ENCODE measurements at places on chromosomes 2 and 18.

- no peak for DNase-seq
Measured at GRCh38 chr2:95314964-95315611, 17.9 kb downstream of the KCNIP3 start.

DNA sequence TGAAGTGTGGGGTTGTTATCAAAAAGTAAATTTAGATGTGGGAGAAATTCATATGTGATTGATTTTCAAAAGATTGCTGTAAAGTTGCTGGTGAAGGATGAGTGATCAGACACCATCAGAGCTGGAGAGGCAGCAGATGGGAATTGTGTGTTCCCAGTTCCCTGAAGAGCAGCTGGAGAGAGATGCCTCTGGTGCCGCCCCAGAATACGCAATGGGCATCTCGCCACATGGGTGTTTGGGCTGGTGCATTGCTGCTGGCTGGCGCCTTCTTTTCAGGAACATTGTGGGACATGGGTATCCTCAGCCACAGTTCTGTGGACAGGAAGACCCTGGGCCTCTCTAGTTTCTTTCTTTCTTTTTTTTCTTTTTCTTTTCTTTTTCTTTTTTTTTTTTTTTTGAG is 11.9 kb downstream of the ATG4B start:
- no peak for DNase-seq

GRCh38 chr18:23572570-23572969 is 13.7 kb downstream of the NPC1 start:
- DNase-seq, result no peak

- DNase-seq, result no peak
Measured at GRCh38 chr18:44835703-44836102, 155.0 kb downstream of the SETBP1 start.

- DNase-seq, result no peak
Measured at GRCh38 chr2:220980966-220981675, 591.0 kb downstream of the EPHA4 start.

GRCh38 chr2:137437386-137437785 is 526.9 kb upstream of the HNMT start:
- DNase-seq, result no peak

DNA sequence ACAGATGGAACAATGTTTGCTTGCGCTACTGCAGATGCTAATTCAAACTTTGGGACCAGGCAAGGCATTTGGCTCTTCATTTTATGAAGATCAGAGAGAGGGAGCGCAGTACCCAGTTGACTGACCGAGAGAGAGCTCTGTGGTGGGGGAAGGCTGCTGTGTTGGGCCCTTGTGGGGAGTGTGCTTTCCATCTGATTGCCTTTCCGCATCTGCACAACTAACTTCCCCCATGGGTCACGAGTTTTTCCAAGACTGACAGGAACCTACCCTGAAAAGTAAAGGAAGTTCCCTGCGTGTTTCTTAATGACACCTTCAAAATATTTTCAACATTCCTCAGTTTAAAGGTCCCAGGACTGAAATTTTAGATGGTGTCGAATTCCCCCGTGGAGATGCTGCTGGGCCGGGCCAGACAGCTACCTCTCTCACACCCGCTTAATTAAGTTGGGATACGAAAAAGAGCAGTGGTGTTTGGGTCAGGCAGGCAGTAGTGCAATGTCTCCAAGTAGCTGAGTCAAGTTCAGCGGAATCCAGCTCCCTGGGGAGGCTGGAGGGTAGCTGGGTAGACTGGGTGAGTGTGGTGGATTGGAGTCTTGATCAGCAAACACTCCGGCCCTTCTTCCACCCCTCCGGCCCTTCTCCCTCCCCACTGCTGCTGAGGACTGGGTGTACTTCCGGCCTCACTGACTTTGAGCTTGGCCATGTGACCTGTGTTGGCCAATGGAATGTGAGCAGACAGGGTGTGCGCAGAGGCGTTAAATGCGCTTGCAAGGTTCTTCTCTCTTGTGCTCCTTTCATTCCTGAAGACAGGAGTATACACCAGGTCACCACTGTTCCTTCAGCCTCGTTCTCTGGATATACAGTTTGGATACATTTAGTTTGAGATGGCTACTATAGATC is 2.3 kb upstream of the ARHGAP25 start:
- DNase-seq, result no peak

DNA sequence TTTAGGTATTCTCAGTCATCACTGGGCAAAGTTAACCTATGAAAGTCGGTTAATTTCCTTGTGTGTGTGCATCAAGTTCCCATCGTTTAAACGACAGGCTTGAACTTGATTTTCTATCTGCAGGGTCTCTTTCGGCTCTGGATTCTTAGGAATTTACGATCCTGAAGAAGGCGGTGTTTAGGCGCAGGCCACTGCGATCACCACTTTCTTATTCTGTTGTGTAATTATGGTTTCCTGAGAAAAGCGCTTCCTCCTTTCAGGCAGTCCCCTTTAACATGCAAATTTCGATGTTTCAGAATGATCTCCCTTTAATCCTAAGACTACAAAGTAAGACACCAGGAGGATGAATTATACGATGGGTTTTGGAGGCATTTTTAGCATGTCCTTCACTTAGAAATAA is 27.9 kb upstream of the MBP start:
- DNase-seq, result no peak

GRCh38 chr2:27566628-27567027 is 16.2 kb upstream of the ZNF512 start:
- no peak for DNase-seq

DNA sequence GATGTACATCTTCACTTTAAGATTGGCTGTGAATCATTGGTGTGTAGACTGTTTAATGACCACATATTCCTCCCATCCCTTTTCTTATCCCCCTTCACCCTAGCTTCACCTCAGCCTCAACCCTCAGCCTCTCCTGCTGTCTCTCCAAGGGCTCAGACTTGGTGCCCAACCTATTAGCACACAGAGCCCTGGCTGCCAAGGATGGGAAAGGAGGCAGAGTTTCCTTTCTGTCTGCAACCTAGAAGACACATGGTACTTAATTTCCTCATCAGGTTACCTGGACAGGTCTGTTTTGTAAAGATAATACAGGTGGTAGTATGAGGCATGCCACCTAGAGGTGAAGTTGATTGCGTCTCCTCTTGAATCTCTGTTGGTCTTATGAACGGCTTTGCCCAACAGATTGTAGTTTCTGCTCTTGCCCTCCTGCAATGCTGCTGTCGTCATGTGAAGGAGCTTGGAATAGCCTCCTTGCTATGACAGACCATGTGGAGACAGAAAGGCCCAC is 44.5 kb upstream of the RMND5A start:
- no peak for DNase-seq
